ENCODE measurements at places on chromosomes 7 and 10.

DNA sequence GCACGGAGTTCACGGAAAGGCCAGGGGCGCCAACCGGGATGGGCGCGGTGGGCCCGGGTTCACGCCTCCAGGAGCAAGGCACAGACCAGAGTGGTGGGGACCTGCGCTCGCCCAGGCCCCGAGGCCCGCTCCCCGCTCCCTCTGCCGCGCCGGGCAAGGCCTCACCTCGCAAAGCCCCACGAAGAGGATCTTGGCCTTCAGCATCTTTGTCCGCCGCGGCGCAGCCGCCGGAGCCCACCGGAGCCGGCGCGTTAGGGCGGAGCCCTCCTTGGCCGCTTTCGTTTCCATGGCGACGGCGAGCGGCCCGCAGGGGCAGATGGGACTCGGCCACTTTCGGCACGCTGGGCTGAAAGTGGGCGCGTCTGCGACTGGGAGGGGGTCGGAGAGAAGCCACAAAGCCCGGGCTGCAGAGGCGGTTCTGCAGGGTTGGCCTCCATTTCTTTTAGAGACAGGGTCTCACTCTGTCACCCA lies 944.4 kb upstream of the ZNF722 start:
- DNase-seq, result no peak

GRCh38 chr7:5230265-5231067 lies 40.4 kb downstream of the WIPI2 start:
- DNase-seq, result no peak

DNA sequence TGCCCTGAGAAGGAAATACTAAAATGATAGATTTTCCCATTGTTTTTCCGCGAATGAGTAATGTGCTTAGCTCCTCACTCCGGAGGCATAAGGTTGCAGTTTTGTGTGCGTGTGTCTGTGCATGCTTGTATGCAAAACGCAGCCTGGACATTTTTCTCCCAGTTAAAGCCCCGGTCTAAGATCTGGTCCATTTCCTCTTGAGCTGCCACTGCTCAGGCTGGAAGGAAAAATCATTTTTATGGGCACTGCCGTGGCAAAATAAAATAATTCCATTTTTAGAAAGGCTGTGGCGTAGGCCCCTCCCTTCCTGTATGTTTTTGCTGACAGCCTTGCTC lies 260.6 kb downstream of the WDR37 start:
- DNase-seq, result no peak

DNA sequence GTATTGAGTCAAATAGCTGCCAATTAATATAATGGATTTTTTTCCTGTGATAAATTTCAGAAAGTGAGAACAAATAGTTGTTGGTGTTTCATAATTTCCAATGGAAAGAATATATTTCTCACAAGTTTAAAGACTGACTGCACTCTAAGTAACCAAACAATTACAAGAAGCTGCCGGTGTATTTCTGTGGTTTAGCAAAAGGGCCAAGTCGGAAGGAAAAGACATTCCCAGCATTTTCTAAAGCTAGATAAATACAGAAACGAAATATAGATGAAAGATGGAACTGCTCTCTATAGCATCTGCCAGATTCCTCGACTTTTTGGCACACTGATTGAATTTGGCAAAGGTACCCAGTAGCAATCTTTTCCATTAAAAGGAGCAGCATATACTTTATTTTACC lies 92.7 kb upstream of the MKX start:
- DNase-seq, result no peak

- no peak for DNase-seq
Measured at GRCh38 chr10:102300278-102300843, 55.0 kb downstream of the GBF1 start.

DNA sequence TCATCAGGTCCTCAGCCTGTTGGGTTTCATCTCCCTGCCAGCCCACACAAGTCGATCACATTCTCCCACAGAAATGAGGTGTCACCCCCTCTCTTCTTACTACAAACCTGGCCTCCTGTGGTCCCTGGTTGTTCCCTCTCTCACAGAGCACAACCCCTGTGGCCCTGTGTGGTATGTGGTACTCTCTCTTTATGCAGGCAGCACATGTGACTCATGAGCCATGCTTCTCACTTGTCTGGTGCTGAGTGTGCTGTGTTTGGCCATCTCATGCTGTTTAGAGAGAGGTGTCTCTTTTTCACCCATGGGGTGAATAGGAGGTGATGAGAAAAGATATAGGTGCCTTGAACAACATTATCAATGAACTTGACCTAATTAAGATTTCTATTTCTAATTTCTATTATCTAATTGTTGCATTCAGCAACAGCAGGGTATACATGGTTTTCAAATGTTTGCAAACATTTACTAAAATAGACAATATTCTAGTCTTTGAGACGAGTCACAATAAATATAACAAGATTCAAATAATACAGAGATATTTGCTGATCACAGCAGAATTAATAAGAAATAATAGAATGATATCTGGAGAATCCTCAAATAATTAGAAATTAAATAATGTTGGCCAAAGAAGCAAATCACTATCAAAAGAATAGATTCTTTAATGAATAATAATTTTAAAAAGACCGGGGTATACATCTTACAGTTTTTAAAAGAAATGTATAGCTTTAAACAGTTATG lies 633.8 kb upstream of the IGFBP3 start:
- DNase-seq, result no peak

GRCh38 chr10:24120646-24121045 lies 88.3 kb upstream of the KIAA1217 start:
- no peak for DNase-seq

GRCh38 chr7:112072541-112073245 lies 133.5 kb downstream of the DOCK4 start:
- DNase-seq, result no peak

Measured in COR-L47 (cell line).